ENCODE measurements at places on chromosomes 12 and 14.

- DNase-seq = no peak
Observed at GRCh38 chr14:55926007-55926406, 192.2 kb upstream of the PELI2 start.

DNA sequence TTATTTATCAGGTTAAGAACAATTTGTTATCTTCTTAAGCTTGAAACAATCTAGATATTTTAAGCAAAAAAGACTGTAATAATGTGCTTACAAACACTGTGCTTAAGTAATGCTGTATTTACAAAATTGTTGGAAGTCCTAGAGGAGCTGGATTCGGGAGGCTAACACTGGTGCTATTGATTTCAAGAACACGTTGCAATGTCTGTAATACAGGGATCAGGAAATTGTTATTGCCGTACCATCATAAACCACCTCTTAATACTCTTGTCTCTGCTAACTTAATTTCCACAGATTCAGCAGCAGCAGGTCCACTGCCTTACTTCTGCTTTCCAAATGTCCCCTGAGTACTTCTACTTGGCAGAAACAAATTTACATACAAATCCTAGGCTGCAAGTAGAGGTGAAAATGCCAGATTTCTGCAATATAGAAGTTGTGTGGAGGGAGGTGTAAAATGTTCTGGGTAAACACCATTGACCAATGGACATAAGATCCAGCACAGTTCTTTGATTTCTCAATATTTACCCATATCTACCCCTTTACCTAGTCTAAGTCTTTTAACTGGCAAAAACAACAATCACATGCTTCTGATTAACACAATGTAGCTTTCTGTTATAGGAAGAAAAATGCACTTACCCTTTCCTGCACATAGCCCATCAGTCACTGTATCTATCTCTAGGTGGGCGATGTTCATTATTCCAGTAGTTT lies 663.4 kb downstream of the TMTC2 start:
- no peak for DNase-seq

DNA sequence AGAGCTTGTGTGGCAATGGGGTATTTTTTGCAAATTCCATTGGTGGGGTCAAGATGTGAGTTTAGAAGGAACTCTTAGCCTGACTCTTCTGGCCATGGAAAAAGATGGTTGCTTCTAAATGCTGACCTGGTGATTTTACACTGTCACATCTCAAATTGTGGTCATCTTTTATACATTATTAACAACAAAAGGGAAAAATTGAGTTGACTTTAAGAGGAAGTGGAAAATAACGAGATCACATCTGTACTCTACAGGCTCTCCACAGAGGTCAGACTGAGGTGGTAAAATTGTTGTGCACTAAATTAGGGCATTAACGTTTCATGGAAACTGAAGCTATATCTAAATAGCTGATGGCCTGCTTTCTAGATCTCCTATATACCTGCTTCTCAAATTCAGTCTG lies 44.7 kb downstream of the PTPN11 start:
- DNase-seq = no peak

DNA sequence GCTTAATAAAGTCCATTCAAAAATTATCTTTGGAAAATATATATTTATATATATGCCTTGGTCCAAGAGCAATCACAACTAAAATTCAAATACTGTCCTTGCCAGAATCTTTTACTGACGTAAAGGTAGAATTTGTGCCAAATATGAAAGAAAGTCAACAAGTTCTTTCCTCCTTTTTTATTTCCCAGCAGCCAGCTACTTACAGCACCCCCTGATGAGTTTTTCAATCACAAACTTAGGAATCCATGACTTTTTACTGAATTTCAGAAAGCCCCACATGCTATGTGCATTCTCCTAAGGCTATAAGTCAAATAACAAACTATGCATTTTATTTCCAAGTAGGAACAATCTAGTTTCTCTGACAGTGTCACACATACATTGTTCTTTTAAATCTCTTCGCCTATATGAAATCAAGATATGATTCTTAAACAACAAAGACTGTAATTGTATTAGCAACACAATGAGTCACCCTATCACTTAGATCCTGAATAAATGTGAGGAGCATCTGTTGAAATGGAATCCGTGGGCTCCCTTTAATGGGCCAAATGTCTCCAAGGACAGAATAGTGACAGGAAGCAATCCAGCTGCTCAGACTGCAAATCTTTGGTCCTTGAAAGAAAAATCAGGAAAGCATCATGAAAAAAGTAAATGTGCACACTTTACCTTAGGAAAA lies 271.4 kb downstream of the DUSP6 start:
- DNase-seq = no peak

DNA sequence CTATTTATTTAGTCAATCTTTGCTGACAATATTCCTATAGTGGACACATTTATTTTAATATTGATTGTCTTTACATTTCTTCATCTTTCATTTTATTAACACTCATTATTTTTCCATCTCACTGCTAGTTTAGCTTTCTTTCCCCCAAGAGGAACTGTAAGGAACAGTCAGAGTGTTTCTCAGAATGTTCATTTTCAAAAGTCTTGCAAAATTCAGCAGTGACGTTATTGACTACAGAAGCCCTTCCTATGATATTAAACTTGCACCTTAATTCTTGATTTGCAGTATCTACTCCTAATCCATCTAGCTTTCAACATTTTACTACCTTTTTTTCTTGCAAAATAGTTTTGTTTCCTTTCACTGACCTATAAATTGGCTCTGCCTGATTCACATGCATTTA lies 13.0 kb downstream of the CLEC2B start:
- no peak for DNase-seq

DNA sequence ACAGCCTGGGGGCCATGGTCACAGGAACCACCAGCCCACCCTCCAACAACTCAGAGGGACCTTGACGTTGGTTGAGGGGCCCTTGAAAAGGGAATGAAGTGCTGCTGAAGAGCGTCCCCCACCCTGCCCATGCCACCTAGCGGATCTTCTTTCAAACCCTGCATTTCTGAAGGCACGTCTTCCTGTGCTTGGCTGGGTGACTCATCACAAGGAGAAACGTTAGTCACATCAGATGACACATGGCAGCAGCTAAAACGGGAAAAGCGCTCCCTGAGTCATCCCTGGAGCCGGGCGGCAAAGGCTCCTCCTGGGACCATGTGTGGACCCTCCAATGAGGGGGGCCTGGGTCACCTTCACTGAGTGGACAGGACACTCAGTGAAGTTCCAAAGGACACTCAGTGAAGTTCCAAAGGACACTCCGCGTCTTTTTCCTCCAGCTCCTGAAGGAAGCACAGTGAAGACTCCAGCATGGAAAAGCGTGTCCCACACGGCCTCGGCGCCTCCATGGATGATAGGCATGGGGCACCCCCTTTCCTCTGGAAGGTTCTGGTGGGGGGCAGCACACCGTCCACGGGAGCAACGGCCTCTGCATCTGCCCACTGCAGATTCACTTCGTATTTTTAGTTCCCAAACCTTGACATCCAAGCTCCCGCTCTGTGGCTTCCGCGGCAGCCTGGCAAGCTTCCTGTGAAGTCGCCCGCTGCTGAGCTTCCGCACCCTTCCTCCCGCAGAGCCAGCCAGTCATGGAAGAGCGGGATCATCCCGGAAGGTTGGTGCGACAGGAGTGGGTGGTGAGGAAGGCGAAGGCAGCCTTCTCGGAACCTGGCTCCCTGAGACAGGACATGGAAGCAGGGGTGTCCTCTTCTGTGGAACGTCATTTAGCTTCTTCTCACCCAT lies 383.4 kb downstream of the VRK1 start:
- no peak for DNase-seq

- DNase-seq = no peak
Observed at GRCh38 chr12:111428728-111429175, 23.0 kb downstream of the SH2B3 start.

DNA sequence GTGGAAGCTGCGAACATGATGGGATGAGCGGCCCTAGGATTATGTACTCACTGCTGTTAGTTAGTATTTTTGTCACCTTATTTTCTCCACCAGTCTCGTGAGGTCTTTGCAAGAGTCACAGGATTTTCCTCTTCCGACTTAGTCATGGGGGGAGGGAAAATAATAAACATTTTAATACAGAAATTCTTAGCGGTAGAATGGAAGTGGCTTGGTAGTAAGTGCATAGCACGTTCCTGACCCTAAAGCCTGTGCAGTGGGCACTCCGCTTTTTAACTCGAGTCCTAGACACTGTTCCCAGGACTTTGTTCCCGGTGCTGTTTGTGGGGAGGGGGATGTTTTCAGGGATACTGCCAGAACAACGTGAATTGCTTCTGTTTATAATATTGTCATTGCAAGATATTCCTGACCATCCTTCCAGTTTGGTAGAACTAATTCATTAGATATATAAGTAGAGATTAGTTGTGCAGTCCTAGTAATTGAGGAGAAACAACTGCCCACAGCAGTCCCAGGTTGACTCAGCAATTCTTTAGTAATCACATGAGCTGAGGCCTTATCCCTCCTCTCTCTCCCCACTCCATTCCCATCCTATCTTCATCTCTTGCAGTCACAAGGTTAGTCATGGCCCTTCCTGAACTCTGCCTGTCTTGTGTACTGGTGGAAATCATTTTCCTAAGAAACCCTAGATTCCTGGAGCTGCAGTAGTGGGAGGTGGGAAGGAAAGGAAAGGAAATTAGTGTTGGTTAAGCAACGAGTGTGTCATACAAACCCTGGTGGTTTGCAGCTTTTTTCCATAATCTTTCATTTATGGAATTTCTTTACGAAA lies 799 bp downstream of the SLC38A6 start:
- DNase-seq = no peak

GRCh38 chr12:54368025-54368708 lies 3.9 kb upstream of the GPR84 start:
- no peak for DNase-seq

GRCh38 chr14:99852578-99852977 lies 59.4 kb downstream of the EML1 start:
- DNase-seq = no peak

GRCh38 chr14:28952666-28953065 lies 186.1 kb downstream of the FOXG1 start:
- no peak for DNase-seq

DNA sequence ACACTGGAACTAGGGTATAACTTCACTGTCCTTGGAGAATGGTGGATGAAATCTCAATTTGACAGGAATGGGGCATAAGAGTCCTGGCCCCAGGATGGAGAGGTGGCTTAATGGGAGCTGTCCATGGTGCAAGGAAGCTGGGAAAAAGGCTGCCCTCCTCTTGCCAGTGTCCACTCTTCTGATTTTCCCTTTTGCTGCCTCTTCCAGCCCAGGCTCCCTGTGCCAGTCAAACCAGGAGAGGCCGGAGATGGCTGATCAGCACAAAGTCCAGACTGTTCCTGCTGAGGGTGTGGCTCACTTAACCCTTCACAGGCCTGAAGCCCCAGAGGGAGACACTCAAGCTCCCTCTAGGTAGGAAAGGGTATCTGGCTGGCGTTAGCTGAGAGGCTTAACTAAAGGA lies at the start of gene MYO1A:
Gene MYO1A, minus strand, starts transcription at position 240 of the 400 bp plus-strand sequence. CDS start 1,806 bp downstream, outside the sequence.
- no peak for DNase-seq

- peak; percentile 70 for DNase-seq
Observed at GRCh38 chr12:120228291-120229070, 27.6 kb upstream of the RPLP0 start.

DNA sequence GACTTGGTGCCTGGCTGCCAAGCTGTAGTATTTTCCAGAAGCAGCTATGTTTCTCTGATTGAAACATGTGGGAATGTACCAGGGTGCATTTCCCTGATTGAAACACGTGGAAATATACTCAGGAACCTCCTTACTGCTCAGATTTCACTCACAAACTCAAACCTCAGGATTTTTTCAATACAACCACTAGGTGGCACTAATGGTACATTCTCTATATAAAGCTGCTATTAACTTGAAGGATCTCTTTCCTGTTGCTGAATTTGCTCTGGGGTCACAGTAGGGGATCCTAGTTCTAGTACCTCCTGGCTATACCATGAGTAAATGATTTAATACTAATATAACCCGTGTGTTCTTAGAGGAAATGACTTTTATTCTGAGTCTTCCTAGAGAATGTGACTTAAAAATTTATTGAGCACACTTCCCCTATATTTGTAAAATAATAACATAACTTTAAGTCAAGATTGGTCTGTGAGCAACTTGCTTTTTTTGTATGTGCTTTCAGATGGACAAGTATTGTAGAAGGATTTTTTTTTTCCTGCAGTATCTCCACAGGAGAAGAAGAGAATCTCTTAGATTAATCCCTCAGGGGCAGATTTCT lies 173.8 kb upstream of the MIS18BP1 start:
- DNase-seq = peak; percentile 45

DNA sequence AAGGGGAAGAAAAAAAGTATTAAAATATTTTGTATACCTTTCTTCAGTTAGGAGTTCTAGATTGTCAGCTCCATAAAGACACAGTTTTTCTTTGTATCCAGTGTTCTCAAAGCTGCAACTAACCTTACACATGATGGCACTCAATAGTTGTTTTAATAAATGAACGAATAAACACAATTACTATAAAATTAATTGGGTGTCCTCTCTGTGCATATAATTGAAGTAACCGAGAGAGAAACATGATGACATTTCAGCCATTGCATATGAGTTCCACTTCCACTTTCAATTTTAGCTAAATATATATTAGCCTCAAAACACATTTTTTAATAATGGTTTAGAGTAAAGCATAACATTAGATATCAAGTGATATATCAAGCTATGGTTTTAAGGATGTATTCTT lies 671.2 kb downstream of the LRFN5 start:
- DNase-seq = no peak

GRCh38 chr12:54020591-54021405 lies 7.4 kb upstream of the HOXC6 start:
- DNase-seq = no peak

DNA sequence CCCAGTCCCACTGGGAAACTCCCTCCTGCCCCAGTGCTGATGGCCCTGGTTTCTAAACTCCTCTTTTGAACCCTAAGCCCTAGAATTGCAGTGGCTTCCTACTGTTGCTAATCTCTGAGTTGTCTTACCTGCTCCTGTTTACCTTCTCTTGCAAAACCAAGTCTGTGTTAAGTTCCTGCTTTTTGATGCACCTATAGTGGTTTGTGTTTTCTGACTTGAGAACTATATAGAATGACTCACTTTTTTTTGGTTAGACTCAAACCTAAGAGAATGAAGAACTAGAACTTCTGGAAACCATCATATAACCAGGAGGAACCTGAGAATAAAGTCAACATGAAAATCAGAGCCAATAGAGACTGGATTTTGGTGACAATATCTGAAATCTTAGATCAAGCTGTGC lies 5.5 kb upstream of the GAS2L3 start:
- no peak for DNase-seq

GRCh38 chr14:73988065-73988464 lies 31.0 kb downstream of the ENTPD5 start:
- no peak for DNase-seq

- no peak for DNase-seq
Observed at GRCh38 chr14:49905989-49906388, 13.1 kb downstream of the ARF6 start.

GRCh38 chr12:66803930-66804329 lies 125.1 kb upstream of the GRIP1 start:
- DNase-seq = no peak

- no peak for DNase-seq
Observed at GRCh38 chr12:58159941-58160340, 218.6 kb downstream of the ATP23 start.

GRCh38 chr14:64209444-64210131 lies 84.6 kb downstream of the ESR2 start:
- peak; percentile 30 for DNase-seq

- no peak for DNase-seq
Observed at GRCh38 chr14:56168007-56168616, 49.9 kb downstream of the PELI2 start.

- no peak for DNase-seq
Observed at GRCh38 chr14:24481622-24482324, 26.3 kb downstream of the CMA1 start.

Measured in Jurkat, Clone E6-1 (cell line).